Astrocyte (in vitro differentiated cells and primary cell): ENCODE measurements at places on chromosomes 7 and 10. TPM values are rescaled to one million over a fixed set of nuclear protein-coding genes. Genes with fewer than 3 reads are reported as not detected.

Gene CFAP69
- total RNA-seq = 1.1 and 2.0 TPM in 2 replicates

Gene LRRN3
- 1.8 and 2.2 TPM in 2 replicates for total RNA-seq

Gene SLC16A9
- total RNA-seq = 3.4 and 4.4 TPM in 2 replicates

Gene KEL
- total RNA-seq = 0.96 TPM in 1 of 2 replicates, not detected in the other

Gene ITIH5
- 3.7 and 4.0 TPM in 2 replicates for total RNA-seq

Gene LRRTM3
- total RNA-seq = 0.09 TPM in 1 of 2 replicates, not detected in the other

Gene HOXA3
- total RNA-seq = not detected in 2 replicates

Gene C10orf53
- total RNA-seq = not detected in 2 replicates

GRCh38 chr7:8365499-8366110, 67.8 kb upstream of the NXPH1 start:
- DNase-seq = no peak

GRCh38 chr7:142412551-142413193, 154.8 kb upstream of the PRSS58 start:
- DNase-seq = peak; percentile 49

- no peak for DNase-seq
Measured at GRCh38 chr7:156026603-156027002, 214.3 kb upstream of the SHH start.

- DNase-seq = peak; percentile 47
Measured at GRCh38 chr7:151705636-151706276, 171.2 kb downstream of the PRKAG2 start.

GRCh38 chr10:49312246-49312869, 13.4 kb downstream of the C10orf71 start:
- no peak for DNase-seq

DNA sequence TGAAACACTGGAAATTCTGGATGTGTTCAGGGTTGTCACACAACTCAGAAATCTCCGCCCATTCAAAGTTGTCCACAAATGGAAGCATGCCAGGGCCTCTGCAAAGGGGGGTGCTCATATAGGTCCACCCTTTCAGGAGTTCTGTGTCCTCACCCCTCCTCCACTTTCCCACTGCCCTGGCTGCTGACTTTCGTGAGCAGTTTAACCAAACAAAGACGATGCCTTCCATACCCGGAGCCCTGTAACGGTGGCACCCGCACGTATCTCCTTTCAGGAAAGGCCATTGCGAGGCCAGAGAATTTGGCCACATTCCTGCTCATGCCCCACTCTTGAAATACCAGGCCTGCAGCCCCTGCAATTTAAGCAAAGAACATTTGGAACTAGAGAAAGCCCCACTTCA, 1.4 kb downstream of the CPXM2 start:
- no peak for DNase-seq

DNA sequence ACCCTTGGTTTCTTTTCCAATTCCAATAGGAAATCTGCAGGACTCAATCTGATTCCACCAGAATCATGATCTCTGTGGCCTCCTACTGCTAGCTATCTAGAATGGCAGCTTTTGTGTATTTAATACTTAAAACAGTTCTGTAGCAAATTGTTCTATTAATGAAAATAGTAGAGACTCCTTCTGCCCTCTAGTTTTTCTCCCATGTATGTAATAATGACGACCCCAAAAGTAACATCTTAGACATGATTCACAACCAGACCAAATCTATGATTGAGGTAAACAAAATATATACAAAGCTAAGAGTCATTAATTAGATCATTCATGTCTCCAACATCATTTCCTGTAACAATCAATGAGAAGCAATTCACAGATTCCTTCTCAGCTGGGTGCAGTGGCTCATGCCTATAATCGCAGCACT, 259.1 kb upstream of the MKLN1 start:
- DNase-seq = peak; percentile 25

- peak; percentile 94 for DNase-seq
Measured at GRCh38 chr10:33273295-33274002, 61.0 kb downstream of the NRP1 start.

DNA sequence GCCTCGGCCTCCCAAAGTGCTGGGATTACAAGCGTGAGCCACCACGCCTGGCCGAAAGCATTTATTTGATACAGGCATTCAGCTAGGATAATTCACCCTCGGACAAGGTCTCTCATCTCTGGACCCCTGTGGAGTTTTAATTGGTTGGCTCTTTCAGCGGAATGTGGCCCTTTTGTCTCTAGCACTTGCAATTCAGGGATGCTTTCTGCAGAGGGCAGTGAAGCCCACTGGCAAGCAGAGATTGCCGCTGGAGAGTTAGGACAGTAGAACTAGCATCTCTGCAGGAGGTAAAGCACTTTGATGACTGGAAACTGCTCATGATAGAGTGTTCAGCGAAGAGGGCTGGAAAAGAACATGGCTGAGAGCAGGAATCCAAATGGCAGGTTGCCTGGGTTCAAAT, 62.0 kb downstream of the SUFU start:
- DNase-seq = no peak
